ENCODE measurements at places on chromosomes 12 and 14.

DNA sequence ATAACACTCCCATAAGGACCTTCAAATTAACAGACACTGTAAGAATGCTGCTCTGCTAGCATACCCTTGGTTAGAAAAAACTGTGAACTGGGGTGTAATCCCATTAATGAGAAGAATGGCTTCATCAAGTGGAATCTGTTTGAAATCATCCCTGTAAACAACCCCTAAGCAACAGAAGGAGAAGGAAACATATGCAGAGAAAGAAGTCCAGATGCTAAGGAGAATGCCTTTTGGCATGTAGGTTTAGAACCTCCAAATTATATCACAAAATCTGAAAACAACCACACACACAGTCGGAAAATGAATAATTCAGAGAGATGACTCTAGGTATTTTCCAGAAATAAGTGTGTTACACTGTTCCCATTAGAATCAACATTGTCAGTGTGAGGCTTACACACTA is 140.2 kb downstream of the NUAK1 start:
- DNase-seq, result no peak

DNA sequence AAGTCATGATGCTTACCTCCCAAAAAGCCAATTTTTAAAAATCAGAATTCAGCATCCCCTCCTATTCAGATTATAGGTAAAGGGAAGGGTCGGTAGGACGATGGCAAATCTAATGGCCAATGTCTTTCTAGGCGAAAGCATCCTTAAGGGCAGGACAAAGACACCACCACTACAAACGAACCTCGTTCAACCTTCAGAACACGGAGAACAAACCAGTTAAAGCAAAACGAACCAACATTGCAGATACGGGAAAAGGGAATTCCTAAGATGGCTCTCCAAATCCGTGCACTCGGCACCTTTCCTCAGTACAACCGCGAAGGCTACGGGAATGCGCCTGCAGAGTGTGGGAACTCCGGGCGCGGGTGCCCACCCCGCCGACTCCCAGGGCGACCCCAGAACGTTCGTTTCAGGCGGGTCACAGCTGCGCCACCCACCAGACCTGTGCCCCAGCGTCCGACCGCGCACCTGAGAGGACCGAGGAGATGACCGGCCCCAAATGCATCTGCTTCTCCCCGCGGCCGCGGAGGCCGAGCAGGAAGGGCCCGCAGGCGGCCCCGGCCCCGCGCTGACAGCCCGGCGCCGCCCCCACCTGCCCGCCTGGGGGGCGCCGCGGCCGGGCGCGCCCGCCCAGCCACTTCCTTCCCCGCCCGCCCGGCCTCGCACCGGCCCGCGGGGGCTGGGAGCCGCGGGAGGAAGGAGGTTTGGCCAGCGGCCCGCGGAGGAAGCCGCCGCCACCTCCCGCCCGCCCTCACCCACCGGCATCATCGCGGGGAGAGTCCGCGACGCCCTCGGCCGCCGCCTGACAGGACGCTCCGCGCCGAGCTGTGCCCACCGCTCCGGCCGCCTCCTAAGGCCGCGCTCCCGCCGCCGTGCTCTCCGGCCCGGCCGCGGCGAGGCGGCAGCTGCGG is 578 bp downstream of the PPP1R13B start:
- peak; percentile 71 for DNase-seq

GRCh38 chr14:77502109-77502782 is 3.6 kb upstream of the ISM2 start:
- no peak for DNase-seq

DNA sequence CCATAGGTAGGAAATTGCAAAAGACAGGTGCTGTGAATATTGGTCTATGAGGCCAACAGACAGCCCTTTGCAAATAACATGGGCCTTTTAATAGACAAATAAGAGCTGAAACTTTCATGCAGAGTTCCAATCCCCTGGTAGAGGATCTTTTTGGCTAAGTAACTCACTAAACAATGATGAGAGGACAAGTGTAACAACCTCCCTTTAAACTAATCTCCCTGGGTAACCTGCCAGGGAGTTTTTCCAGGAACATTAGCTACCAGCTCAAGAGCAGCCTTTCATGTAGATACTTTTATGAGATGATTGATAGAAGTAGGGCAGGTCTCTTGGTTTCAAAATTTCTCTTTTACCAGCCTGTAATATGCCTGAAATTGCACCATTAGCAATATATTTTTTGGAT is 13.8 kb upstream of the CACNA1C start:
- no peak for DNase-seq

GRCh38 chr12:128266541-128267130 is 334 bp upstream of the TMEM132C start:
- DNase-seq, result peak; percentile 74
